ENCODE measurements at places on chromosomes 5 and 9.

DNA sequence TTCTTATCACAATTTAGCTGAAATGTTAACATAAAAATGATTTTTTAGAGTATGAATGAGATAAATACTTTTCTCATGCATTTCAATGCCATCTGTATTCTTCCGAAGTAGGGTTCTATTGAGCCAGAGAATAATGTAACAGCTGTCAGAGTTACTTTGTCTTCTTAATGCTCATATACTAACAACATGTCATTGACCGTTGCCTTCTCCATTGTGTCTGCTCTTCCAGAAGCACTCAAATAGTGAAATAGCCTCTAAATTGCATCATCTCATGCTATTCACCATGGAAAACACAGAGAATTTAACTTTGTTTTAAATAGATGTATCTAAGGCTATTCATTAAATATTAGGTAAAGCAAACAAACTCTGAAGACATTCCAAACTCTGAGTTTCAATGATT, 1875.9 kb upstream of the CDH9 start:
- DNase-seq = no peak

DNA sequence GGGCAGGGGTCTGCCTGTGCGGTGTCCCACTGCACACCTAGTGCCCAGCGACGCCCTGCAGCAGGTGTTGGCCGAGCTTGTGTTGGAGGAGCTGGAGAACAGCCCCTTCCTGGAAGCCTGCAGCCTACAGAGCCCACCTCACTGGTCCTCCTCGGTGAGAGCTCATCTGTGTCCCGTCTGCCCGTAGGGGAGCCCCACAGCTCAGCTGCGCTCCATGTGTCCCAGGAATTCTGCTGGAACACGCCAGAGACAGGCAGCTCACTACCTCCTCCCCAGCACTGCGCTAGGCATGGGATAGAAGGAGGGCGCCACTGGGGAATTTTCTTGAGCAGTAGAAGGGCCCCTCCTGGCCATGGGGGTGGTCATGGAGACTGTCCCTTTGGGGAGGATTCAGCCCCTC, 44.0 kb downstream of the DUSP1 start:
- DNase-seq = no peak

DNA sequence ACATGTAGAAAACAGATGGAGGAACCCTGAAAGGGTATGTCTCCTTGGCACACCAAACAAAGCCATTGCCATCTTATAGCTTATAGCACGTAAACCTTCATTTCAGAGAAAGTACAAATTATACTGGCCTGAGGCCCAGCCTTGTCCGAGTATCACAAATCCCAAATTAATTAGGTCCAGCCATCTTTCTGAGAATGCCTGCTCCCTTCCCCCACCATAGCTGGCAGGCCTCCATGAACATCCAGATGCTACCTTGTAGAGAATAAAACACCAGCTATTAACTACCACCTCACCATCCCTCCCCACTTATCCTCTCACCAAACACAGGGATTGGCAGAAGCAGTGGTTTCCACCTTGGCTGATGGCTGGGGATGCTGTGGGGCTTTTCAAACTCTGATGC, 224.0 kb downstream of the SPOCK1 start:
- no peak for DNase-seq

GRCh38 chr5:32833127-32833526, 122.0 kb downstream of the NPR3 start:
- DNase-seq = no peak

DNA sequence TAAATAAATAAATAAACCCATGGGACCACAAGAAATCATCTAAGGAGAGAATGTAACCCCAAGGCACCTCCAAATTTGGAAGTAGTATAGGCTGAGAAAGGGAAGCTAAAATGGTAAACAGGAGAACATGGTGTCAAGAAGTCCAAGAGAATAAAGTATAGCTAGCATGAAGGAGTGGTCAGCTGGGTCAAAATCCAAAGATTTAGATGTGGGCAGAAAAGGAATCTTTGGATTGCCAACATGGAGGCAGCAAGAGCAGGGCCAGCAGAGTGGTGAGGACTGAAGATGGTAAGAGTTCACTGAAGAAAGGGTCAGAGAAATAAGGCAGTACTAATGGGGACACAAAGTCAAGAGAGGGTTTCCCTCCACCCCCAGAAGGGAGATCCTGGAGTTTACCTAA, 53.0 kb downstream of the TSSK1B start:
- no peak for DNase-seq

- DNase-seq = no peak
These were observed 47.6 kb downstream of the ZSWIM6 start for GRCh38 chr5:61379677-61380076.

- no peak for DNase-seq
These were observed 6.9 kb upstream of the VAV2 start for GRCh38 chr9:133998915-133999595.

DNA sequence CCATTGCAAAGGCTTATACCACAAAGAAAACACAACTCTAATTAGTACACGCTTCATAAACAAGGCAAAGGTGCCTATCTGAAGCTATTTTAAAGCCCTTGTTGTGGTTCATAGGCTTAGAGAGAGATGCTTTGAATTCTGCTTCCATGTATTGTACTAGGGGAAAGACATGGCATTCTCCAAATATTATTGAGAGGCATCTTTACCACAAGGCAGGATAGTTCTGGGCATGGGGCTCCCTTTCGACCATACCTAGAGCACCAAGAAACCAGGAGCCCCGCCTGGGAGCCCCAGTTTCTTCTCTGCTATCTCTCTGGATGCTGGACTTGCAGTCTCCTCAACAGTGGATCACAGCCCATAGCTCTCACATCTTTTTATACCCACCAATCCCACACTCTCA, 93.7 kb downstream of the NFIB start:
- no peak for DNase-seq

DNA sequence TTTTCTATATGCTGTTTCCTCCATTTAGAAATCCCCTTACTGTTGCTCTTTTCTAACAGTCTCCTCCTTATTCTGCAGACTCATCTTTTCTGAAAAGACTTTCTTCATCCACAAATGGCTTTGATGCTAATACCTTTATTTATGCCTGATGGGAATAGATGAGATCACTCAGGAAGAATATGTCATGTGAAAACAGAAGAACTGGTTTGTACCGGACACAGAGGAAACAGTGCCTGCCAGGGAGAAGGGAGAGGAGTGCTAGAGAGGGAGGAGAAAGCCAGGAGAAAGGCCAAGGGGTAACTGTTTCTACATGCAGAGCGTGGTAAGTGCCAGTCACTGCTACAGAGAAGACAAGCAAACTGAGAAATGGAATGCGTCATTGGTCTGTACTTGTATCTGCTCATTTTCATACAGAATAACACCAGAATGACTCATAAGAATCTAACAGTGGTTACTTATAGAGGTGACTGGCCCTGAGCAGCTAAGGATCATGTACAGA, 45.9 kb upstream of the PJA2 start:
- no peak for DNase-seq

DNA sequence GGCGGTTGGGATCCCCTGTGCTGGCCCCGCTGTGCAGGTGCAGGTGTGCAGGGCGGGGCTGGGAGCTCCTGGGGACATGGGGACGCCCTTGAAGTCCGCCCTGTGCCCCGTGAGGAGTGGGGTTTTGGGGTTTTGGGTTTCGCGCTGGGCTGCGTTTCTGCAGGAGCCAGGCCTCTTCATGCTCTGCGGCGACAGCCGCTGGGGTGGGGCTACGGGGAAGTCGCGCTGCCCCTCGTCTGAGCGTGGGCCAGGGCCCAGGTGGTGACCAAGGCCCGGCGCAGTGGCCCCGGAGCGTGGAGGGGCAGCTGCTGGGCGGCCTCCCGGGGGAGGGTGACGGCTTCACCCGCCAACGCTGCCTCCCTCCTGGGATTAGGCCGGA, 47.8 kb upstream of the IRX4 start:
- DNase-seq = no peak

DNA sequence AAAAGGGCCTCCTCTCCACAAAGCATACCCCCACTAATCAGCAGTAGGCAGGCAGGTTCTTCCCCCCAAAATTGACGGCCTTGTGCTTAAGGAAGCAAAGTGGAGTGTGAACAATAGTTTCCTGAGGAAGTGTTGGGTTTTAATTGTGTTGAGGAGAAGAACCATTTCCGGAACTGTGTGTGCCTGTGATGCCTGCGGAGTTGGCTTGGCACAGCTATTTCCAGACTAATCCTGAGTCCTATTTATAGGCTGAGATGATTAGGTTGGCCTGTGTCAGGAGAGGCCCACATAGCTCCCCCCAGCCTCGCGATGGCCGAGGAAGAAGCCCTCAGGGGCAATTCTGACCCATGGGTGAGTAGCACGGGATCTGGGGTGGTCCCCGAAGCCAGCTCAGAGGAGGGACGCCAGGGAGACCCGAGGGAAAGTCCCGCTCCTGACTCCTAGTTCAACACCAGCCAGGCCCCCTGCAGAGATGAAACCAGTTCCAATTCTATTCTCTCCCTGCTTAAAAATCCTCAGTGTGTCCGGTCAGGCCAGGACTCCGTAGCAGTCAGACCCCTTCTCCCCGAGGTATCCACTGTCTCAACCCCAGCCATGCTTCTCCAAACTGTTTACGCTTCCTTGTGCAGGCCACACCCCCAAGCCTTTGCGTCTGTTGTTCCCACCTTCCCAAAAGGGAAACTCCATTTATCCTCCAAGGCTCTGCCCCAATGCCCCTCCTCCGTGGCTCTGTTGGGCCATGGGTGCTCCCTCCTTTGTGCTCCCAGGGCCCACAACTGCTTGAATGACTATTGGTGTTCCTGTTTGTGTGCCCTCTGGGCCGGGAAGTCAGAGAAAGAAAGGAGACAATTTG, 18.1 kb downstream of the GSN start:
- DNase-seq = no peak
